ENCODE measurements at places on chromosomes 1 and 21. TPM values are rescaled to one million over a fixed set of nuclear protein-coding genes. Genes with fewer than 3 reads are reported as not detected.

GRCh38 chr1:160949881-160950280 lies 4.7 kb downstream of the ITLN2 start:
- no peak for DNase-seq

GRCh38 chr1:113390871-113391648 lies 745 bp downstream of the MAGI3 start:
- DNase-seq, result no peak

- DNase-seq, result no peak
Measured at GRCh38 chr1:106768077-106768476, 288.4 kb upstream of the PRMT6 start.

The CYP2J2 gene
- polyA plus RNA-seq, result 1.0 TPM

The LAD1 gene
- 30.8 TPM for polyA plus RNA-seq

The TTC39A gene
- 9.9 TPM for polyA plus RNA-seq

GRCh38 chr21:28624626-28625025 lies 368.1 kb downstream of the LTN1 start:
- DNase-seq, result no peak

DNA sequence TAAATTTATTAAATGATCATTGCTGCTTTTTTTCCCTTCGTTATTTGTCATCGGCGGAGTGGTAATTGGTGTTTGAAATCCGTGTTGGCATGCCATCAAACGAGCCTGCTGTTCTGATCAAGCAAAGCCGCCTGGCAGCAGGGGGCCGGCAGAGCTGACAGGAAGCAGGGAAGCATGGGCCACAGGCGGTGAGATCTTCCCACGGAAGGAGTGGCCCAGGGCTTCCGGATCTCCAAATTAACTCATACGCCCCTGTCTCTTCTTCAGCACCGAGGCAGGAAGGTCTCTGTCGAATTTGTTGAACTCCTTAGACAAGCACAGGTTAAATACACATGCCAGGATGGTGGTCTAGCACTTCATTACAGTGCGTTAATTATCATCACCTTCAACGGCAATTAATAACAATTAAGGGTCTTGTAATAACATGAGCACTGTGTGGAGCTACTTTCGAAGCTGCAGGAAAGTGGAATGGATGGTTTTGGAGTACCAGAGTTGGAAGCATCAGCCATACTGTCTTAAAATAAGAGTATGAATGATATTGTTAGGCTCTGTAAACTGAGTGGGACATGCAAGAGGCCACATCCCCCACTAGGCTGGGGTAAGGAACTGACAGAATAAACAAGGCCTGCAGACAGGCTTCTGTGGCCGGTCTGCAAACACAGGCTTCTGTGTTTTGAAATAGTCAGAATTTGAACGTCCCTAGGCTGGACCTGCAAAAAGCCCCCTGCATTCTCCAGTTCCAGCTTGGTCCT lies 199.4 kb upstream of the DAB1 start:
- DNase-seq, result peak; percentile 26

- no peak for DNase-seq
Measured at GRCh38 chr21:22855581-22855980, 1857.4 kb downstream of the NCAM2 start.

DNA sequence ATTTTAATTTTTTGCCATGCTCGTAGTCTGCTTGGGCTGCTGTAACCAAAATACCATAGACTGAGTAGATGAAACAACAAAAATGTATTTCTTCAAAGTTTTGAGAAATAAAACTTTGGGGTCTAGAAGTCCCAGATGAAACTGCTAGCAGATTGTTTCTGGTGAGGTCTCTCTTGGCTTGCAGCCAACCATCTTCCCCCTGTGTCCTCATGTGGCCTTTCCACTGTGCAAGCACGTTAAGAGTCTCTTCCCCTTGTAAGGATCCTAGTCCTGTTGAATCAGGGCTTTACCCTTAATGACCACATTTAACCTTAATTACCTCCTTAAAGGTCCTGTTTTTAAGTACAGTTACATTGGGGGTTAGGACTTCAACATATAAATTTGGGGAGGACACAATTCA lies 86.6 kb downstream of the PTBP2 start:
- DNase-seq, result no peak

DNA sequence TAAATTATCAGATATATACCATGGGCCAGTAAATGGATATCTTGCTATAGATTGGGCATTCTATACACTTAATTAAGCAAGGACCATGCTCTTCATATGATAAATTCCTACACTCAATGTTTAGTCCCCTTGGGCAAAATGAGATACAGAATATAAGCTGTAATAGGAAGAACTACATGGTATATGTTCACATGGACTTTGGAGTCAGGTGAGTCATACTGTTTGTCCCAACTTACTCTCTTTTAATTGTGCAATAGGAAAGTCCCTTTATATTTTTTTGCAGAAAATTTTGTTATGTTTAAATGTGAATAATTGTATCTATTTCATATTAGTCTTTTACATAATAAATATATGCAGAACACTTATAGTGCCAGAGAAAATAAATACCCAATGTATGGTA lies 820.2 kb upstream of the ADAMTS5 start:
- DNase-seq, result no peak

DNA sequence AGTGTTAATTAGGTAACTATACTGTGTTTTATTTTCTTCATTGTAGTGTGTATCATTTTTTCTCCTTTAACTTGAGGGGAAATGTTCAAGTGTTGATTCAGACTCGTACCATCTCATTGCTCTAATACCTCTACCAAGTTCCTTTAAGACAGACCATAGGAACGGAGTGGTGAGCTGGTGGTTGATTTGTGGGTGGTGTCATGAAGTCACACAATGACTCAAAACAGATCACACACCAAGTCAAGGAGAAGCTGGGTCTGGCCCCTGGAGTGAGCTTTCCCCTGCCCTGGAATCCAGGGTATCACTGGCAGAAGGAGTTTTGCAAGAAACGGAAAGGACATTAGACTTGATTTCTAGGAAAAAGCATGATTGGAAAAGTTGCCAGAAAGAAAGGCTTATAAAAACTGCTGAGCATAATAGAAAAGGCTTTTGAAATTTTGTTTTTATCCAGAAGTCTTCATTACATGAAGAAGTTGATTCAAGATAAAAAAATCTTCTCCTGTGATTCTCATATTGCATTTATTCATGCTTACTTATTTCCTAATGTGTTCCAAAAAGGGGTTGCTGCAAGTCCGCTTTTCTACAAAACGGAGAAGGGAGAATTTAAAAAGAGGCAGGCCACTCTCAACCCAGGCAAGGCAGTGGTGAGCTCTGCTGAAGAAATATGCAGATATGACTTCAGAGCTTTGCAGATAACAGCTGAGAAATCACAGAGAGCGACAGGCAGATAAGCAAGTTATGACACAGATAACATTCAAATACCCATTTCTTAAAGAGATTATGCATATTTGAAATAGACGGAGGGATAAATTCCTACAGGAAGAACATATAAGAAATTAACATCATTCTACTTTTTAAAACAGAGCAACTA lies 79.7 kb downstream of the TBX19 start:
- DNase-seq, result no peak

DNA sequence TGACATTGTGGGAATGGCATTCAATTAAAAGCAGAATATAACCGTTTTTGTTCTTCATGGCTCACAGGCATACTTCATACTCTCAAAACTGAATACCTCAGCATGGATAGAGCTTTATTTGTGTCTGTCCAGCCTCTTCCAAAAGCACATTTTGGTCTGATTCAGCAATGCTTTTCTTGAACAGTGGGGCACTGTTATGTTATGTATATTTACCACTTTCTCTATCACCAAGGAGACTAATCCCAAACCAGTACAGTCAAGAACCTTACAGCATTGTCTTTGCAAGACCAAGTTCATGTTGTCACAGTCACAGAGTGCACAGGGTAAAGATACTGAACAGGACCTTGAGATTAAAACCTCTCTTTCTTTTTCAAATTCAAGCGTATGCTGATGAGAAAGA lies 582.8 kb downstream of the PTBP2 start:
- DNase-seq, result no peak

The PDC gene
- polyA plus RNA-seq, result not detected

GRCh38 chr1:39258146-39258924 lies 53.8 kb downstream of the MACF1 start:
- DNase-seq, result no peak

The NUAK2 gene
- polyA plus RNA-seq, result 5.8 TPM

The KRTAP10-3 gene
- polyA plus RNA-seq, result not detected

GRCh38 chr1:11671544-11672286 lies 7.7 kb downstream of the FBXO6 start:
- DNase-seq, result no peak

- DNase-seq, result no peak
Measured at GRCh38 chr21:33299181-33299752, 25.5 kb upstream of the IFNAR1 start.

DNA sequence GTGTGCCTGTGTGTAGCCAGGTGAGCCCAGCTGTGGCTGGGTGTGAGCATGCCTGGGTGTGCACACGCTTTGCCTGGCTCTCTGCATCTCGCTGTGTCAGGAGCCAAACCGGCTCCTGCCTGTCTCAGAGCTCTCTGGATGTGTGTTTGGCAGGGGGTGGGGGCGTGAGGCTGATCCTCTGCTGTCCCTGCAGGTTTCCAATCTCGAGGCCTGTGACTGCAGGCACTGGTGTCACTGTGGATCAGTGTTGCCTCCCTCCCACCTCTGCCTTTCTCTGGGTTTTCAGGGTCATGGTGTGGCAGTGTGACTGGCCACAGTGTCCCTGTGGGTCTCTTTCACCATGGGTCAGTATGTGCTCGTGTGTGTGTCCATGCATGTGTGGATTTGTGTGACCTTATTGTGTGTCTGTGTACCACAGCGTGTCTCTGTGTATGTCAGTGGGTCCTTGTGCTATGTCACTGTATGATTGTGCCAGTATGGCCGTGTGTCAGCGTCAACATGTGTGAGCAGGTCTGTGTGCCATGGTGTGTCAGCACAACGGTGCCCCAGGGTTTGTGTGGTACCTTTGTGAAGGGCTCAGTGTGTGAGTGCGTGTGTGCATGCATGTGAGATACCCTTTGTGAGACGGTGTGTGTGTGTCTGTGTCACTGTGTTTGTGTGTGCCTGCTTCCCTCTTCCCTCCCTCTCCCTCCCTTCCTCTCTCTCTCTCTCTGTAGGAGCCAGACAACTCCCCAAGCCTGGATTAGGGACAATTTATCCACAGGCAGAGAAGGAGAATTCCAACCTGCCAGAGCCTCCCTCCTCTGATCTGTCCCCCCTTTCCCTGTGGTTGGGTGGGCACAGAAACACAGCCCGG lies 43.4 kb downstream of the AHDC1 start:
- no peak for DNase-seq

- DNase-seq, result no peak
Measured at GRCh38 chr1:152344438-152344837, 15.4 kb downstream of the FLG2 start.

The LAPTM5 gene
- polyA plus RNA-seq, result 16.5 TPM

GRCh38 chr1:172928412-172928811 lies 122.3 kb downstream of the TNFSF18 start:
- DNase-seq, result no peak

The TTC34 gene
- polyA plus RNA-seq, result 0.45 TPM

DNA sequence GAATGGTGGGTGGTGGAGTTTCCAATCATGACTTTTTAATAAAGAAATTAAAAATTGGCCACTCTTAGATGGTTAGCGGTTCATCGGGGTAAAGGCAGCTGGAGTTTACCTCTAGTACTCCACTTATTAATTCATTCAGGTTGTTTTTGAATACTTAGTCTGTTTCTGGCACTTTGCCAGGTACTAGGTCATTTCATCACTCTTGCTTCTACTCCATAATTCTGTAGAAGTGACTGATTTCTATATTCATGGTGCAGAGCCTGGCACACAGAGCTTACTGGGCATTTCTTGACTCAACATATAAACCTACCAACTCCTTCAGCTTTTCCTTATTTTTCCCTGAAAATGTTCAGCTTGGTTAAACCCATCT lies 31.5 kb downstream of the FOXD2 start:
- no peak for DNase-seq

The CA6 gene
- polyA plus RNA-seq, result not detected

DNA sequence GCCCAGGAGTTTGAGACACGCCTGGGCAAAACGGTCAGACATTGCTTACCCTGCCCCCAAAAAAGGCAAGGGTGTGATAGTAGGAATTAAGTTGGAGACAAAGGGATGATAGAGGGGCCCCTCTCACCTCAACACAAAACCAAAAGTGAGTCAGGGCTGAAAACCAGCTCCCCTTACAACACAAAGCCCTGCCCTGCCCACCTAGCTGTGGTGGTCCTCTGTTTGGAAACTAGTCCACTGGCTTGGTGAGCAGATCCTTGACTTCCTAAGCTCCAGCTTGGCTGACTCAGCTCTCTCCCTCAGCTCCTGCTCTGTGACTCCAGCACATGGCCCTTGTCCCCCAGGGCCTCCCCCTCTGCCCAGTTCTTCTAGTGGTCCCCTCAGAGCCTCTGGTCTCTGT lies 603.8 kb downstream of the PTPRC start:
- DNase-seq, result no peak

GRCh38 chr1:64855557-64855956 lies 110.7 kb downstream of the RAVER2 start:
- no peak for DNase-seq

- no peak for DNase-seq
Measured at GRCh38 chr1:155166471-155167165, 6.5 kb downstream of the KRTCAP2 start.

DNA sequence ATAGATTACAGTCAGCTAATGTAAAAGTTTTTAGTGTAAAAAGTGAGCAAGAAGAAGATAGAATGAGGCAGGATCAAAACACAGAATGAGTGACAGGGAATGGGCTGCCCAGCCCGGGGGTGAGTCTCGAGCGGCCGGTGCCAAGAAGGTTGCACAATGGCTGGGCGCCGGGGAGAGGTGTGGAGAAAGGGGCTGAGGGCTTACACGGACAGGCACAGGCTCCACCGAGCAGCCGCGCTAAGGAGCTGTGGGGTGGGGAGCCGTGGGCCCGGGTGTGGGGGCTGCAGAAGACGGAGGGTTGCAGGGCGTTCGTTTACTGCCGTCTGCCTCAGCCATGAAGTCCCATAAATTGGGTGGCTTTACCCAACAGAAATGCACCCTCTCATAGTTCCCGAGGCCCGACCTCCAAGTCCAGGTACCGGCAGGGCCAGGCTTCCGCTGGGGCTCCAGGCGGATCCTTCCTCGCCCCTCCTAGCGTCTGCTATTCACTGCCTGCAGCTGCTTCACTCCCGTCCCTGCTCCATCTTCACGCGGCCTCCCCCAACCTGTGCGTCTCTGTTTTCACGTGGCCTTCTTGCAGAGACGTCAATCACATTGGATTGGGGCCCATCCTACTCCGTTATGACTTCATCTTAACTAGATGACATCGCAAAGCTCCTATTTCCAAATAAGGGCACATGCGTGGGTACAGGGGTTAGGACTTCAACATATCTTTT lies 277.2 kb downstream of the CAMTA1 start:
- DNase-seq, result no peak
